ENCODE measurements at places on chromosomes 1 and 21.

DNA sequence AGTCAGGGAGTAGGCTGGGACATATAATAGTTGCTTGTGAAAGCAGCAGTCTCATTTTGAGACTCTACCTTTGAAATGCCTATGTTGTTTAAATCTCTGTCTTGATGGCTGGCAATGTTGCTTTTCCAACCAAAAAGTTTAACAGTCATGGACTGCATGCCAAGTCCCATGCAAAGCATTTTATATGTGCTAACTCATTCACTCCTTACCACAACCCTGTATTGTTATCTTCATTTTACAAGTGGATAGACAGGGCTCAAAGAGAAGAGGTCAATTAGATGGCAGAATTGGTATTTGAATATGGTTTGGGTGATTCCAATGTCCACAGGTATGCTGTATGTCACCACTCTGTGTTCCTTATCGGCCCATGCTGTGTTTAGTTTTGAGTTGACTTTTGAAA lies 331.4 kb upstream of the USP24 start:
- no peak for DNase-seq

DNA sequence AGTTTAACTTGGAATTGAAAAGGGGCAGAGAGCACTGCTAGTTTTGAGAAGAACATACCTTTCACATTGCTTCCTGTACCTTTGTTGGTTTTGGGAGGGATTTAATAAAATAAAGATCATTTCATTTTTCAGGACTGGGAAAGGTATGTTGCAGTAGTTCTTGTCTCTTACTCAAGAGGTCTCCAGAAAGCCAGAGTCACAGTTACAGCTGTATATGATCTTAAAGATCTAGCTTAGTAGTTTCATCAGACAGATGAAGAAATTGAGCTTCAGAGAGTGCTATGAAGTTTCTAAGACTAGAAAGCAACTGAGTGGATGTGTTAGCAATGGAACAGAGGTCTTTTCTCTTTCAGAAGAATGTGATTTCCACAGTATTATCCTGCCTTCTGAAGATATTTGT lies 1.0 kb downstream of the OR10K2 start:
- no peak for DNase-seq

- no peak for DNase-seq
These were observed 90.5 kb downstream of the TRABD2B start for GRCh38 chr1:47906527-47907176.

DNA sequence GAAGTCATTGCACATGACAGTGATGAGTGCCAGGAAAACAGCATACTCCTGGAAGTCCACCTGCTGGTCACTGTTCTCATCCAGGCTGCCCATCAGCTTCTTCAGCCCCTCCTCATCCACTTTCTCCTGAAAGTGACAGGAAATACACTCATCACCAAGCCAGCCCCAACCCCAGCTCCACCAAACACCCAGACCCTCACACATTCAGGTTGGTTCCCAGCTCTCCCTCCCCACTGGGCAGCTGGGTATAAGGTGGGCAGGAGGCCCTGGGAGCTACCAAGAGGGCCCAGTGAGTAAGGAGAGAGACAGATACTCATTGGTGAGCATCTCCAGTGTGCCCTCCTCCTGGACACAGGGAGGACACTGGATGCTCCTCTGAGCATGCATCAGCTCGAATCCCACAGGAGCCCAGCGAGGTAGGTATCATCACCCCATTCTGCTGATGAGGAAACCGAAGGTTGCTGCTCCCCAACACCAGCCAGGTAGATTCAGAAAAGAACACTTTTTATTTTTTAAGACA lies 4.1 kb downstream of the S100A2 start:
- DNase-seq: no peak

DNA sequence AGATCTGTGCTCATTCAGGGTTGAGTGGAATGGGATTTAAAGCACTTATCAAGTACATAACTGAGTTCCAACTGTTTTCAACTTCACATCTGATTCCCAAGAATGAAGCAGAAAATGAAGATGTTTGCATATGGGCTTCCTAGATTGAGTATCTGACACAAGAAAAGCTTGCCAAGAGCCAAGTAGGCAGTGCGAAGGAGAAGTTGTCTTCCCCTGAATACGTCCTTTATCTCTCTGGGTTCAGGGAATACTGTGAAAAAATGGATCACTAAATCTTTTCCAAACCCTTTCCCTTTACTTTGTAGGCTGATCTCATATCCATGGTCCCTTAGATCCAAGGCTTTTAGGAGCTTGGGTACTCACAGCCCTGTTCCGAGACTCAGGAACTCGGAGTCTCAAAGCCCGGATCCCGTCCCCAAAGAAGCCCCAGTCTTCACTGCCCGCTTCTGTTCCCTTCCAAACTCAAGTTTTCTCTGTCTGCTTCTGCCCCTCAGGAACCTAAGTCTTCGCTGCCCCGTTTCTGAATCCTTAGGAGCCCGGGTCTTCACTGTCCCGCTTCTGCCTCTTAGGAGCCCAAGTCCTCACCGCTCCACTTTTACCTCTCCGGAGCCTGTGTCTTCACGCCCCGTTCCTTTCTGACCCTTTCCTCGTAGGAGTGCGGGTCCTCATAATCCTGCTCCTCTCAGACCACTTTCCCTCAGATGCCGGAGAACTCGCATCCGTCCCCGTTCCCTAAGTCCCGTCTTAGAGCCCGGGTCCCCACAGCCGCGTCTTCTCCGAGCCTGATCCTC lies 616 bp downstream of the TAF12 start:
- no peak for DNase-seq

GRCh38 chr1:199463521-199464127 lies 563.9 kb upstream of the NR5A2 start:
- no peak for DNase-seq

- DNase-seq: no peak
These were observed 237.9 kb downstream of the USP25 start for GRCh38 chr21:15967661-15968060.

- DNase-seq: no peak
These were observed 12.8 kb upstream of the PLA2G2E start for GRCh38 chr1:19936061-19936750.

DNA sequence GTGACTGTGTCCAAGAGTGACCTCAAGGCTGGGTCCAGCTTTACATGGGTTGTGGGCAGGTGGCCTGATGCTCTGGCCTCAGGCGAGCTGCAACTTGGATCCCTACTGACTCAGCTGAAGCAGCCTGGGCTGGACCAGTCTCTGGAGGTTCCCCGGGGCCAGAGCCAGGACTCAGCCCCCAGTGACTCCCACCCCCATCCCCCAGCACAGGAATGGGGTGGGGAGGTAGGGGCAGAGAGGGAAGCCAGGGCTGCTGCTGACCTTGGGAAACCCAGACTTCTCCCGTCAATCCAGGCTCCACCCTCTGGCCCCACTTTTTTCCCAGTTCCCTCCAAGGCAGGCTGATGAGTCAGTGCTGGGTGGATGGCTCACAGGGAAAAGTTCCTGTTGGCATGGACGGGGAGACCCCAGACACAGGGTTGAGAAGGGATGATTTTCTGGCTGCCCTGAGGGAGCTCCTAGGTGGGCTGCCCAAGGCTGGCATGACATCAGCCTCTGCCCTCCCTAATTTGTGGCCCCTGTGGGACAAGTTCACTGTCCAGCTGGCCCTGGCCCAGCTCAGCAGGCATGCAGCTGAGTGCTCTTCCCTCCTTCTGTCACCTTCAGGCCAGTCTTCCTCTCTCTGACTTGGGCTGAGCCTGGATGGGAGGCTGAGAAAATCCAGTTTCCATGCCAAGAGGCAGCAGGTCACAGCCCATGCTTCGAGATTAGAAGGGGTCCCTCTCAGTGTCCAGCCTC lies 2.2 kb downstream of the ZC3H12A start:
- peak; percentile 53 for DNase-seq

DNA sequence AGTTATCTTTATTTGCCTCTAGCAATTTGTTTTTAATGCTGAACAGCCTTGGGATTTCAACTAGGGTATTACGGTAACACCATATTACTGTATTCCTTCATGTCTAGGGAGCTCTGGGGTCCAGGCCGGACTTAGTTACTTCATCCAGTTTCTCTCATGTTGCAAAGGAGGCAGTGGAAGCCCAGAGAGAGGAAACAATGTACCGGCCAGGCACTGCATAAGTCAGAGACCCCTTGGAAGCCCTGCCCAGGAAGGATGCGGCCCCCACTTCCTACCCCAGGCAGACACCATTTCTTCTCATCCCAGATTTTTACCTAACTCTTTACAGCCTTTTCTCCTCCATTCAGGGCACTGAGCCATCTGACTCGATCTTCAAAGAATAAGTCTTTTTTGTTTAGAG lies 32.5 kb downstream of the TRABD2B start:
- DNase-seq: no peak

DNA sequence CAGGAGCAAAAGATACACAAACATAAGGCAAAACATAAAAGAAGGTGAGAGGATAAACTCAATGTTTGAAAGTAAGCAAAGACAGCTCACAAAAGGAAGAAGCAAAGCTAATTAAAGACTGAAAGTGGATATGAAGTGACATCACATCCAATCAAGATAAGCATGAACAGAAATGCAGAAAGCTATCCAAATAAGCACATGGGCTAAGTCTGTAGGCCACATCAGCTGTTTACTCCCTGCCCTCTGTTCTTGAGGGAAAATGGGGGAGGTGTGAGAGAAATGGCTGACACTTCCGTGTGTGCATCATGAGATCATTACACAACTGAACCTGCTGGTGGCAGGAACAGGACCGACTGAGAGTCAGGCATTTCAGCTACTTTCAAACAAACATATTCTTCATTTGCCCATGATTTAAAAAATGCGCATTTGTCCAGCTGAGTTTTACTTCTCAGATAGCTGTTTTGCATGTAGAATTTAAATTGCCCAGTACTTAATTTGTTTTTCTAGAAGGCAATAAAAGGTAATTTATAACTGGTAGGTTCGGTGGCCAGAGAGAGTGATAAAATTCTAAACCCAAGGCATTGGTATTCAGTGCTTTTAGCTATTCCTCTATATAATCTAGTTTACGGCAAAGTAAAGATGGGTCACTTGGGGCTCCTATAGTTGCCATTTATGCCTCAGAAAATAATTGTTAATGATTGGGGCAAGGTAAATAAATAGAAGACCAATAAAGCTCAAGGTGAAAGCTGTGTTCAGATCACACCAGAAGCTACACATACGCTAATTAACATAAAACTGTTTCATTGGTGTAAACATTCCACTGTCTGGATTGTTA lies 27.2 kb upstream of the MAN1A2 start:
- DNase-seq: peak; percentile 27

GRCh38 chr1:24294228-24294672 lies 24.9 kb upstream of the GRHL3 start:
- DNase-seq: no peak

- no peak for DNase-seq
These were observed 946.7 kb upstream of the B3GALT2 start for GRCh38 chr1:194133152-194133551.

- no peak for DNase-seq
These were observed 48.3 kb upstream of the C1orf146 start for GRCh38 chr1:92169214-92170005.

- DNase-seq: no peak
These were observed 48.8 kb downstream of the PIK3CD start for GRCh38 chr1:9700340-9700739.

GRCh38 chr1:3907031-3907534 lies 7.0 kb upstream of the C1orf174 start:
- no peak for DNase-seq

- no peak for DNase-seq
These were observed 90.1 kb downstream of the PRDM16 start for GRCh38 chr1:3159121-3159520.

DNA sequence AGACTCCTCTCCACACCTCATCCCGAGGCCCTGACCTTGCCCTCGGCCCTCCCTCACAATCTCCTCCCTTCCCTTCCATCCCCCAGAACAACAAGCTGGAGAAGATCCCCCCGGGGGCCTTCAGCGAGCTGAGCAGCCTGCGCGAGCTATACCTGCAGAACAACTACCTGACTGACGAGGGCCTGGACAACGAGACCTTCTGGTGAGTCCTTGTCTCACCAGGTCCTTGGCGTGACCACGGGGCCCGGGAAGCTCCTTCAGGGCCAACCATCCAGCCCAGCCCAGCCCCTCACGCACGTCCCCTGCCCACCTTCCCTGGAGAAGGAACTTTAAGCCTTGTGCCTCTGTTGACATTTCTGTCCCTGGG lies 15.6 kb downstream of the PODN start:
- DNase-seq: no peak

DNA sequence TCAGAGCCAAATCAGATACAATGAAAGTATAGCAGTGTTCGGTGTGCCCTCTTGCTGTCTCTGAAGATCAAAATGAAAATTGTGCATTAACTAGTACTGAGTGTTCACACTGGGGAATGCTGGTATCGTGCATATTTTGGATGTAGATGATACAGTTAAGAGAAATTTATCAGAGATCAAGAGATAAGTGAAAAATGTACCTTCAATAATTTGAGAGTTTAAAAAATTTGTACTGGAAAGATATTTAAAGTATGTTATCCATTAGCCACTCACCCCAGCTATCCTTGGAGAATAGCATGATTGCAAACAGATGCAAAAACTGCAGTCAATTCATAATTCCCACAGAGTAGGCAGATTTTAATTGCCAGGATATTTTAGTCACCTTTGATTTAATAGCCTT lies 56.4 kb downstream of the GREM2 start:
- DNase-seq: no peak

DNA sequence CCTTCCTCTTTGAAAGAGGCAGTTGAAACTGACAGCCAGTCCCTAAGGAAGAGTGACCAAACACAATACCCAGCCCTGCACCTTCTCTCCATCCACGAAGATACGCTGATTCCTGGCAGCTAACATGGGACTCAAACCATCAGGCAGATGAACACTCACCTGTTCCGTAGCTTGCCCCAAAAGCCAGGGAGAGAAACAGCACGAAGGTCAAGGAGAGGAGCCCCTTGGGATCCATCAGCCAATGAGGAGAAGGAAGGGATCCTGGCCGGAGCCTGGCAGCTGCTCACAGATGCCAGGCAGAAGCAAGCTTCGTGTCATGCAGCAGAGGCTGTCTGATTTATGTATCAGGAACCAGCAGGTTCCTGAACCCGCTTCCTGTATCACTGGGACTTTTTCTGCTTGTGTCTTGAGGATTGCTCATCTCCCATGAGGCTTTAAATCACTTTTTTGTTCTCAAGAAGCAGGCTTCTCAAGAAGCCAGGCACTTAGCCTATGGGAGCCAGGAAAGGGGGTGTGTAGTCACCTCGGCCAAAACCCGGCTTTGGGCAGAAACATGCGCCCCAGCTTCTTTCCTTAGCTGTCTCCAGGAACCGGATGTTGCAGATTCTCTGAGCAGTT lies at the start of gene SLAMF1:
Gene SLAMF1, minus strand, starts transcription at position 334 of the 618 bp plus-strand sequence. Its CDS starts 99 bp downstream, at position 235.
- DNase-seq: no peak

DNA sequence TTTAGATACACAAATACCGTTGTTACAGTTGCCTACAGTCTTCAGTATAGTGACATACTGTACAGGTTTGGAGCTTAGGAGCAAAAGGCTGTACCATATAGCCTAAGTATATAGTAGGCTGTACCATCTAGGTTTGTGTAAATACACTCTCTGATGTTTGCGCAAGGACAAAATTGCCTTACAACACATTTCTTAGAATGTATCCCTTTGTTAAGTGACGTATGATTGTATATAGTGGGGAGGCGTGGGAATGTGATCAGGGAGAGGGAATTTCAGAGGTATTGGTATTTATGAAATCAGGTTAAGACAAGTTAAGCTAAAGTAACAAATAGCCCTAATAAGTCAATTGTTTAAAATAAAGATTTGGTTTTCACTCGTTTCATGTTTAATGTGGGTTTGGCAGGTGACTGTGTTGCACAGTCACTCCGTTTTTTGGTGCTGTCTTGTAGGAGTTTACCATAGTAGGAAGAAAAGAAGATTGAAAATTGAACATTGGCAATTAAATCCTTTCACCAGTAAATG lies 2.7 kb downstream of the GORAB start:
- DNase-seq: no peak

All from DMS 273 treated with DMSO at 0.1 percent for 48 hours (cell line).